ENCODE measurements at places on chromosomes 7 and 10.

- DNase-seq, result peak; percentile 30
These were observed 4.7 kb downstream of the CCNY start for GRCh38 chr10:35340975-35341374.

DNA sequence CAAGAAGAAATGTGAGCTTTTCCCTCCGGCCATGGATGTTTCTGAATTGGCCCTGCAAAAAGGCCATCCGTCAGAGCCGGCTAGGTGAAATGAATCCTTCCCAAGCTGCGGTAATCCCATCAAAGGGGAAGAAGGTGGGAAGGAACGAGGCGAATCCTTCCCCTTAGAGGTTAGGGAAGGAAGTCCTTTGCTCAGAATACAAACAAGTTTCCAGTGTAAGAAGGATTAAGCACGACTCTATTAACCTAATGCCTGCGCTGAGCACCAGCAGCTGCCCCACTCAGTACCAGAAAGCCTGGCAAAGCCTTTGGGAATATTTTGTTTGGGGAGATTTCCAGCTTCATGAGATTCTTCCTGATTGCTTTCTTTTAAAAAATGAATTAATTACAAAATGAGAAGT is 42.8 kb downstream of the CLRN3 start:
- no peak for DNase-seq

DNA sequence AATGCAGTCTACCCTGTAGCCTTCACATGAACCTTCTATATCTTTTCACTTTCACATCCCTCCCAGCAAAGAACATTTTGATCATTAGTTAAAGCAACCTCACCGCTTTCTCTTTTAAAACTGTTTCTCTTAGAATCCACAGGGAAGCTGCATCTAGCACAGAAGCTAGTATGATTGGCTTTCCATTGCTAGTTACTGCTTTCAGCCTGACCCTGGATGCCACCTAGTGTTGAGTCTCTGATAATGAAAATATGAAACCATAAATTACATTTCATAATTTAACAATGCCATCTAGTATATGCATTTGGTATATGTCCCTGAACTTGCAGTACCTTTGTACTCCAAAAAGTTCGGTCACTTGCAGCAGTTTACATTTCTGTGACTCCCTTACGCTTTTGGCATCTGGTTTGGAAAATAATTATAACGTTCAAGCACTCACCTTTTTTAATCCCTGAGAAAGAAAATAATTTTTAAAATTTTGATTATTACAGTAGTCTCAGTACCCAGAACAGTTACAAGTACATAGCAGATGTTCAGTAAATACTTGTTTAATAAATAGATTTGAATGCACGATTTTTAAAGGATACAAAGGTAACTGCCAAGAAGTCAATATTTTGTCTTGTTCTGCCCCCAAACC is 22.7 kb downstream of the CISD1 start:
- peak; percentile 22 for DNase-seq

GRCh38 chr7:23469150-23469960 is 936 bp downstream of the IGF2BP3 start:
- DNase-seq, result peak; percentile 84

DNA sequence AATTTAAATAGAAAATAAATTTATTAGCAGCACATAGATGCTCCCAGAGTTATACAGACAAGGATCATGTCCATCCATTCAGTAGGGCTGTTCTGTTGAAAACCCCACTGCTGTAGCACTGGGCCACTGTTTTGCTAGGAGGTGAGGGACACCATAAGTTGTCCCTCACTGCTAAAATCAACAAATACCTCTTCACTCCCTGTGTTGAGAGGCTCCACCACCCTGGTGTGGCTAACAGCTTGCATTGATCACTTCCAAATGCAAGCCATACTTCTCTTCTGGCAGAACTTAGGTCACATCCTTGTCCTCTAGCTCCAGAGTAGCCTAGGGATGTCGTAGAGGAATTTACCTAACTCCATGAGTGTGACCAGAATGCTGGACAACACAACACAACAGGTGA is 55.4 kb downstream of the MDFIC start:
- DNase-seq, result no peak

DNA sequence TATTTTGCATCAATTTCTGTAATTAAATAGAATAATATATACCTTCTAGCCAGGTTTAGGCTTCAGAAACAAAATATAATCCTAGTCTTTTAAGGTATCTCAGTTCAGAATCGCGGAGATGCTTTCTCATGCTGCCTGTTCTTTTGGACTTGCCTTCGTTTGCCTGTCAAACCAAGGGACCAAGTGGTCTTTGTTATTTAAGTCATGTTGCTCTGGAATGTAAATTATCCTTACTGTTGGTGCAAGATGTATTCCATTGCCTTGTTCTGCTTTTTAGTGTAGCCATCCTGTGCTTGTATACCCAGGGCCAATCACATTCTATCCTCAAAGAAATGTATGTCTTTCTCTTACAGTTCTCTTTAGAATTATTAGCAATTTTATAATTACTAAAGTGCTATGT is 1.1 kb upstream of the GIMAP4 start:
- no peak for DNase-seq

DNA sequence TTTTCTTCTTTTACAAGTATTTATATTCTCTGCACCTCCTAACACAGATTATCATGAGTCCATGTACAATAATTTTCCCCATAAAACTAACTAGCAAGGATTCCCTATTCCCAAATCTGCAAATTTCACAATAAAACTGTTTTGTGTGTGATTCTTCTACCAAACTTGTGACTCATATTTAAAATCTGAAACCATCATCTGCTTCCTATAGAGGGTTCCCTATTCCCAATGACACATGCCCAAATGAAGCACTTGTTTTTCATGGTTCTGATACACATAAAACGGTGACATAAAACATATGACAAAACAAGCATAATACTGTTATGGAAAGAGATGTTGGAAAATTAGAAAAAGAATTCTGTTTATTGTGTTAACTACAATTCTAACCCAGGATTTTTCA is 657.6 kb downstream of the PARD3 start:
- no peak for DNase-seq

DNA sequence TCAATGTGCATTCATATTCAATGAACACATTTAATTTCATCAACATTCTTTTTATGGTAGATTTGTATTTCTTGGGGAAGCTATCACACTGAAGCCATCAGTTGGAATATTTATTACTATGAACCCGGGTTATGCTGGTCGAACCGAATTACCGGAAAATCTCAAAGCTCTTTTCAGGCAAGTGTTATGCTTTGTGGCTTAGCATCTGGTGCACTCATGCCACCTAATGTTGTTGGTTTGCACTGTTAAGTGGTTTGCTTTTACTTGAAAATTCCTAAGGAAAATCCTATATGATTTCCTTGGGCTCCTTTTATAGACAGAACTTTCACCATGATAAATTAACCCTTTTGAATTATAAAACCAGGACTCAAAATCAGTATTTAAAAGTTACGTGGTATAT is 147.9 kb downstream of the DNAH11 start:
- DNase-seq, result peak; percentile 34

GRCh38 chr7:69683002-69683401 is 84.7 kb downstream of the AUTS2 start:
- no peak for DNase-seq

GRCh38 chr10:121436630-121437341 is 161.5 kb downstream of the FGFR2 start:
- peak; percentile 19 for DNase-seq

GRCh38 chr7:130429019-130429418 is 11.8 kb downstream of the CEP41 start:
- DNase-seq, result peak; percentile 23

DNA sequence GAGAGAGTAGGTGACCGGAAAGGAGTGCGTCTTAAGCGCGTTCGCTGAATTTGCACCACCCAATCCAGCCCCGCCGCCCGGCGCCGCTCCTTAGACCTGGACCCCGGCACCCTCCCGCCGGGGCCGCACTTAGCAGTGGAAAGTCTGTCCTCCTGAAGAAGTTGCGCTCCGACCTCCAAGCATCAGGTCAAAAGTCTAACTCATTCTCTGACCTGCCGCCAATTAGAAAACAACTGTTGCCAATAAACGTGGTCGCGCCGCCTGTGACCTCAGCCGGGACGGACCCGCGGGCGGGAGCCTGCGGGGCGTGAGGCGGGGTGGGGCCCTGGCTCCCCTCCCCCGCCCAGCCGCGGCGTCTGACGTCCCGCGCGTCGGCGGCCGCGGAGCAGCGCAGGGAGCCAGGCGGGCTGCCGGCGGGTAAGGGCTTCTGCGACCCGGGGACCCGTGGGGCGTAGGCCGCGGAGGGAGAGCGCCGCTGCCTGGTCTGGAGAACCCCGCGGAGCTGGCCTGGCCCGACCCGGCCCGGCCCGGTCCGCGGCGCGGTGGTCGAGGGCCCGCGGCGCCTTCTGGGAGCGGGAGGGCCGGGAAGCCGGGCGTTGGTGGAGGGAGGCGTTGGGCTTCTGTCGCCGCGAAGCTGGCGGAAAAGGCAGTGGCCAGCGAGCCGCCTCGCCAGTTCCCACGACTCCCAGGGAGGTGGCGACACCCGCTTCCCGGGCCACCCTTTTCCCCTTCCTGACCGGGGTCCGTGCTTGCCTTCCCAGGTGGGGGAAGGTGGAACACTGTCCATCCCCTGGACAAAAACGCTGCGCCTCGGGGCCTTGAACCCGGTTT is at the start of gene BCAP29:
Gene BCAP29 (plus strand): TSS at position 362 of the 831 bp plus-strand sequence. CDS start 527 bp downstream, outside the sequence.
- DNase-seq, result peak; percentile 86

DNA sequence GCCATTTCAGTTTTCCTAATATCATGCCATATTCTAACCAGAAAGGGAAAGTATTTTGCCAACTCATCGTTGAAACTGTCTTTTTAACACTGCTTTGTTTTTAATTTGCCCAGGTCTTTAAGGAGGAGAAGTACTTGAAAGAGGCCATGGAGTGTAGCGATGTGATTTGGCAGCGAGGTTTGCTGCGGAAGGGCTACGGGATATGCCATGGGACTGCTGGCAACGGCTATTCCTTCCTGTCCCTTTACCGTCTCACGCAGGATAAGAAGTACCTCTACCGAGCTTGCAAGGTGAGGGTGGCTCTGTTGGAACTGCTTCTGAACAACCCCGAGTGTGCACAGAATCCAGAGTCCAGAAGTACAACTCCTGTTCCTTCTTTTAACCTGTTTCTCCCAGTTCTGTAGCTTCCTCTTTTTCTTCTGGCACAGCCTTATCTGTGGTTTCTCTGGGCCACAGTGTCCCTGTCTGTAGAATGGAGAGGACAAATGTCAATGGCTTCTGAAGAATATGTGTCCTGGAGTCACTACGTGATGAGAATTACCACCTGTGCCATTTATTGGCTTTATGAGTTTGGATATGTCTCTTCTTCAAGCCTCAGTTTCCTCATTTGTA is 60.1 kb downstream of the LANCL2 start:
- DNase-seq, result no peak

DNA sequence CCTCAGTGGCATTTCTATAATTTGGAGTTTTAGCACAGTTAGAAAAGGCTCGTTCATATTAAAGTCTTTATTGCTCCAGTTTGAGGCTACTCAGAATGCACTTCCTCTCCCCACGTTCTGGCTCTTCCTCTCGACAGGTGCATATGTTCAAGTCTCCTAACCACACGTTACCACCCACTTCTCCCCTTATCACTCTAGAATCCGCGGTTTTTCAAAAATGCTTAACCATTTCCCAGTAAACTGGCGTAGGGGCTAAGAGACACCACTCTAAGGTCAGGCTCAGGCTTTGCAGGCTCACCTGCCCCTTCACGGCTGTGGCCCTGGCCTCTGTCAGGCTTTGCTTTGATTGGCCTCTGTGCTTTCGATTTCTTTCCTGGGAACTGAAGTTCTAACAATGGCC is 383.6 kb downstream of the GLRX3 start:
- no peak for DNase-seq

DNA sequence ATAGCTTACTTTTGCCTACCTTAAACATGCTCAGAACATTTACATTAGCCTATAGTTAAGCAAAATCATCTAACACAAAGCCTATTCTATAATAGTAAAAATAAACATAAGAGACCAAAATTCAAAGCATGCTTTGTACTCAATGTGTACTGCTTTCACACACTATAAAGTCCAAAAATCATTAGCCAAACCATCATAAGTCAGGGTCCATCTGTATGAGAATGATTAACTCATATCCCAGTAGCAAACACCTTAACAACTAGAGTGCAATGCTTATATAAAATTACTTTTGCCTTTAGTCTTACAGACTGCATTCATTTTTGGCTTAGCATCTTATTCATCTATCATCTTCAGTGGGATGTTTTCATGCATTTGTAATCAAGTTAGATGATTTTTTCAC is 49.4 kb upstream of the VWC2 start:
- DNase-seq, result no peak

DNA sequence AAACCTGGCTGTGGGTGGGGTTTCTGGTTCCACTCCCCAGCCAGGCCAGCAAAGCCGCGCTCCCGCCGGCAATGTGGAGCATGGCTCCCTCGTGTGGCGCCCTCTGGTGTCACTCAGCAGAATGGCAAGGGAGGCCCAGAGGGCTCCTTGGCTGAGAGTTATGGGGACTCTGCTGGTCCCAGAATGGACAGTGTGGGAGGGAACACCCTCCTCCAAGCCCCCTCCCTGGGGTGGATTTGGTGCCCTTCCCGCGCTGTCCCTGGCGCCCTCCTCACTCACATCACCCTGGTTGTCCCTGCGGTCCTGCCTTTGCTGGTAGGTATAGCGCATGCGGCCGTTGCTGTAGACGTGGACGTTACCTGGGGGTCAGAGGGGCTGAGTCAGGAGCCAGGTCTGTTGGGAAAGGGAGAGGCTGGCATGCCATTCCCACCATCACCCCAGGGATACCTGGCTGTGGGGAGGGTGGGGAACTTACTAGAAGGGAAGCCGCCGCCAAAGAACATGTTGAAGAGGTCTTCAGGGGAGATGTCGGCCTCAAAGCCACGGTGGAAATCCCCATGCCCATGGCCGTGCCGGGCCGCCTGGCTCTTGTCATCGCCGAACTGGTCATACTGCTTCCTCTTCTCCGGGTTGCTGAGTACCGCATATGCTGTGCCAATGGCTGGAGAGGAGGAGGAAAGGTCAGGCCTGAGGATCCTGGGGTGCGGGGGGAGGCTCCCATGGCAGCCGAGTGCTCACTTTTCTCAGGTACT is 14.0 kb downstream of the DNAJB12 start:
- DNase-seq, result peak; percentile 64

- no peak for DNase-seq
These were observed 1.9 kb upstream of the PWWP2B start for GRCh38 chr10:132394936-132395703.

GRCh38 chr10:3835770-3836169 is 50.8 kb upstream of the KLF6 start:
- DNase-seq, result peak; percentile 14

DNA sequence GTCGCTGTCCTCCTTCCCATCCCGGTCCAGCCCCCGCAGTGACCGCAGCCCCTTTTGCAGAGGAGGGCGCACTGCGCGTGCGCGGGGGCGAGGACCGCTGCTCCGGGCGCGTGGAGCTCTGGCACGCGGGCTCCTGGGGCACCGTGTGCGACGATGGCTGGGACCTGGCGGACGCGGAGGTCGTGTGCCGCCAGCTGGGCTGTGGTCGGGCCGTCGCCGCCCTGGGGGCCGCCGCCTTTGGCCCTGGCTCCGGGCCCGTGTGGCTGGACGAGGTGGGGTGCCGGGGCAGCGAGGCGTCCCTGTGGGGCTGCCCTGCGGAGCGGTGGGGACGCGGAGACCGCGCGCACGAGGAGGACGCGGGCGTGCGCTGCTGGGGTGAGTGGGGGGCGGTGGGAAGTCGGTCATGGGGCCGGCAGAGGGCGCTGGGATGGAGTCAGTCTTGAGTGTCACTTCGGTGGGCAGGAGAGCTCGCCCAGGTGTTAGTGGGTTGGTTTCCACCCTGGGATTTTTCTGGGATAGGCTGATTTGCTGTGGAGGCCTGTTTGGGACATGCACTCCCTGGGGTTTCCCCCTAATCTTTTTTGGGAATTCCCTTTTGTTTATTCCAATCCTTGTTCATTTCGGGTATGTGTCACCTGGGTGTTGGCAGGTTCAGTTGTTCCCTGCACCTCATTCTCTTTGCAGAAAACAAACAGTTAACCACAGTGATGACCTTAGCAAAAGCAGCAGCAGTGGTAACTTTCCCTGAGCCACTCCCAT is 11.6 kb downstream of the SCART1 start:
- DNase-seq, result no peak

- DNase-seq, result no peak
These were observed 199.7 kb downstream of the IMMP2L start for GRCh38 chr7:111362506-111363054.
